Stimulated activated CD8-positive, alpha-beta memory T cell treated with anti-CD3 and anti-CD28 coated beads, Interleukin-15, amount 100 ng/mL, for 48 hours (primary cell): ENCODE measurements at places on chromosomes 12 and 14.

GRCh38 chr12:70094467-70094866, 148.8 kb upstream of the CNOT2 start:
- DNase-seq: no peak

DNA sequence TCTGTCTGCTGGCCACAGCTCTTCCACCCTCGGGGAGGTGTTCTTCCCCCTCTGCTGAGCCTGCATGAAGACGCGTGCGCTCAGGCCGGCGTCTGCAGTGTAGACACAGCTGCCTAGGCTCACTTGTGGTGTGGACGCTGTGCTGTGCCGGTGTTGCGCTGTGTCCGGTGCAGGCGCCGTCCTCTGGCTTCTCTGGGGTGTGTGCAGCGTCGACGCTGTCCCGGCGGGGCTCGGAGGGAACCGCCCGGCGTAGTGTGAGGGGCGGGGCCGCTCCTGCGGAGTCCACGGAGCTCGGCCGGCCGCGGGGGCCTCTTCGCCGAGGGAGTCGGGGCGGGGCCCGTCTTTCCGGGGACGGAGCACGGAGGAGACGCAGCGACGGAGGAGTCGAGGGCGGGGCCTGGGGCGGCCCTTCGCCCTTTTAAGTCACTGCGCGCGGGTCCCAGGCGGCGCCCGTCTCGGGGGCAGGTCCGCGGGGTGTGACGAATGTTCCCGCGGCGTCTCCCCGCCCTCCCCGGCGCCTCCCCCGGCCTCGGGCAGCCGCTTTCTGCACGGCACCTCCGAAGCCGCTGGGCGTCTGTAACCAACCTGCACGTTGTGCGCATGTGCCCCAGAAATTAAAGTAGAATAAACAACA, 45.2 kb downstream of the NOC4L start:
- DNase-seq: peak; percentile 91

DNA sequence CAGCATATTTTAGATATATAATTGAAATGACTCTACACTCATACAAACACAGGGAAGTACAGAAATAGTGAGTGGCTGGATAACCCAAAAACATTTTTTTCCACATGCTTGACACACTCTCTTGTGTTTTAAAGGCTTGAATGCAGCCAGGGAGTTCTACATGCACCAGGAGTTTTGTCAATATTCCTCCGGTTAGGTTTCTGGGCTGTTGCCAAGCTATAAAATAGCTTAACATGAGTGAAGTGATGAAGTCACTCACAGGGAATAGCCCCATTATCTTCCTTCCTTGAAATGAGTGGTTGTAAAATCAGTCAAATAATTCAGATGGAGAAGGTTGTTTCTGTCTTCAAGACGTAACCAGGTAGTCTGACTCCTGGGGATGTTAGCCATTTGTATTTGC, 582.7 kb downstream of the SLC6A15 start:
- no peak for DNase-seq

DNA sequence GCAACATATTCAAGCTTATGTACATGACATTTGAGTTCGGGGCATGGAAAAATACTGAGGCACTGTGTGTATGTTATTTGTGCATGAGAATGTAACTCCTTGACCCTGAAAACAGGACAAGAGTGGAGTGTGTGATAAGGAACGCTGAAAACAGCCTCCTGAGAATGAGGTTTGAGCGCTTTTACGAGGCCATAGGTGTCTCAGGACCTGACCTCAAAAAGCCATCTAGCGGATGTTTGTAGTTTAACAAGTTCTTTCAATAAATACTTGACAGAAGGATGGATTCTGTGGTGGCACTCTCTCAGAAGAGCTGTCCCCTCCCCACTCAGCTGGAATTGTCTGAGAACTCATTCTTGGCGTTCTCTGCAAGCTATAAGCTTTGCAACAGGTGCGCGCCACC, 350.5 kb upstream of the TMTC1 start:
- DNase-seq: no peak

- DNase-seq: no peak
These were observed 31.0 kb downstream of the MYL2 start for GRCh38 chr12:110889361-110889760.

DNA sequence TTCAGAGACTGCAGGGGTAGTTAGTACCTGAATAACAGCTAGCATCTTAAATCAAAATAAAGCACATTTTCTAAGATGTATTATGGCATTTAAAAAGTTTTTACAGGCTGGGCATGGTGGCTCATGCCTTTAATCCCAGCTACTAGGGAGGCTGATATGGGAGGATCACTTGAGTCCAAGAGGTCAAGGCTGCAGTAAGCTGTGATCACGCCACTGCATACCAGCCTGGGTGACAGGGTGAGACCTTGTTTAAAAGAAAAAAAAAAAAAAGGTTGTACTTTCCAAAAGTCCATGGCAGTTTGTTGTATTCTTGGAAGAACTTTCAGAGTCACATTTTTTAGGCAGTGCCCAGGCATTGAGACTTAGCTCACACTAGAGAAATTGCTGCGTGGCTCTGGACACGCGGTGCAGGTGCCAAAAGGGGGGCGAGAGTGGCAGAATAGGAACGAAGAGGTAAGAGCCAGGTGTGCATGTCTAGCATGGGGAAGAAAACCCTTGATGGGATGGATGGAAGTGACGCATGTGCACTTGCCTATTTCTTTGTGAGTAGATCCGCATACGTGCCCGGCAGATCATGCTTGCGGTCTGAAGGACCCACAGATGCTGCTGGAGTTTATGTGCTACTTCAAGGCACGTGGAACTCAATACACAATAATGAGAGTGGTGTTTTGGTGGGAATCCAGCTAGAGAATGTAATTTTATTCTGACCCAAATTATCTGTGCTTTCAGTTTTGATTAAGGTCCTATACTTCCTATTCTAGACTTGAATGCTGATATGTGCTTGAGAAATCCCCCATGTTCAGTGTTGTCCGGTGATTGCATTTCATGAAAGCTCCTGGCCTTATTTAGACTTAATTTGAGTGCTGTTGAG, 11.9 kb downstream of the ANKRD13A start:
- DNase-seq: no peak

- no peak for DNase-seq
These were observed 9.9 kb downstream of the TUNAR start for GRCh38 chr14:95886366-95887056.

- DNase-seq: no peak
These were observed 164.8 kb downstream of the ATP23 start for GRCh38 chr12:58106195-58106594.

DNA sequence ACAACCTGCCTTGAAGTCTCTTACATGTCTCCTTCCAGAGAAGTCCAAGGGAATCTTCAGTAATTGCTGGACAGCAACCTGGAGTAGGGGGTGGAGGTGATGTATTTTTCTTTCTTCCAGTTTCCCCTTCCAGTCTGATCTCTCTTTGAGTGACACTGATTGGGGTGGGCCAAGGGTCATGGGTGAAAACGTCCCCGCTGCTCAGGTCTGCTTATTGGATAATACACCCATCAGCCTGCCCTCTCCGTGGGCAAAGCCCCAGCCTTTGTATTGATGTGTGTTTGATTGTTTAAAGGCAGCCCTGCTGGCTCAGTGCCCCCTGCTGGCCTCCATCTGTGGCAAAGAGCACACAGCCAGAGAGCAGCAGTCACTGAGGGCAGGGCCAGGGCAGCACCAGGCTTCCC, 35.7 kb upstream of the ATP2A2 start:
- peak; percentile 6 for DNase-seq

DNA sequence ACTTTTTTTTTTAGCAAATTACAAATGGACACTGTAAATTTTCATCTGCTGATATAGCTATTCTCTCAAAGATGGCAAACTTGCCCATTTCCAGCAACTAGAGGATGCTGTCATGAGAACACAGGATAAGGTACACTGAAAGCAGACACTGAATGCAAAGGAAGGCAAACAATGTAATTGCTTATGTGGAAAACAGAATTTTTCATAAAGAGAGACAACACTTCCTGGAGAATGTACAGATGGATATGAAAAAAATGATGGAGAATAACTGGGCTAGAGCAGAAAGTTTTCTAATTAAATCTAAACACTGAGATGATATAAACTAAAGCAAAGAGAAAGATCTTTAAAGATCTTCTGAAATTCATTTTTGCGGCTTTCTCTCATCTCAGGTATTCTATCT, 581 bp downstream of the CD69 start:
- no peak for DNase-seq

DNA sequence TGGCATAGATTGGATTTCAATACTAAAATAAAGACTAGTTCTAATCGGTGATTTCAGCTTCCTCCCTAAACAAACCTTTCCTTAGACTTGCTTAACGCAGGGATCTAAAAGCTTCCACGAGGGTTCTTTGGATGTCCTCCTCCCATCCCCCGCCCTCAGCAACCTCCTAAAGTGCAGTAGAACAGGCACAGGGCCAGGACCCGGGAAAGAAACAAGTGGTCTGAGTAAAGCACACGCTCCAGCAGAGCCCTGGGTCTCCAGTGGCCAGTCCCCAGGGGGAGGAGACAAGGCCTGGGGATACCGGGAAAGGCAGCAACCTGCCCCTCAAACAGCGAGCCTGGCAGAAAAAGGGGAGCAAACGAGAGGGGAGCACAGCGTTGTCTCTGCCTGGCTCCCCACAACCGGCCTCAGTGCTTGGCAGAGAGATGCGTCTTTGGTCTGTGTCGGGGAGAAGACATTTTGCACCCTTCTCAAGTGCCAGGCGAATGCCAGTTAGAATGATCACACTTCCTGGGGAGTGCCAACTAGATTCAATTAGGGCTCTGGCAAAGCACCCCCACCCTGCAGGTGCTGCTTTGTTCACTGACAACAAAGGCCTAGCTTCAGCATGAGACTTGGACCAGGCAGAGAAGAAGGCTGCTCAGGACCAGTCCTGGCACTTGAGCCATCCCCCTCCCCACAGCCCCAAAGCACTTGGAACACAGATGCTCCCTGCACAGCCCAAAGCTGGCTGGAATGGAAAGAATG, 17.1 kb upstream of the SLC6A12 start:
- no peak for DNase-seq

DNA sequence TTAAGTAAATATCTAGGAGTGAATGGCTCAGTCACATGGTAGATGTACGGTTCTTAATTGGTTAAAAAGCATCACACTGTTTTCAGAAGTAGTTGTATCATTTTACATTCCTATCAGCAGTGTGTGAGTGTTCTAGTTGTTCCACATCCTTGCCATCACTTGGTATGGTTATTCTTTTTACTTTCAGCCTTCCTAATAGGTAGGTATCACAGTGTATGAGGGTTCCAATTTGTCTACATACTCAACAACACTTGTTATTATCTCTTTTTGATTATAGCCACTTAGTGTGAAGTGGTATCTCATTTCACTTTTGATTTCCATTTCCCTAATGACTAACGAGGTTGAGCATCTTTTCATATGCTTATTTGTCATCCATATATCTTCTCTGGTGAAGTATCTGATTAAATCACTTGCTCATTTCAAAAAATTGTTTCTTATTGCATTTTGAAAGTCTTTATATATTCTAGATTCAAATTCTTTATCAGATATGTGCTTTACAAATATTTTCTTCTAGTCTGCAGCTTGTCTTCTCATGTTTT, 3.5 kb upstream of the SPRYD3 start:
- no peak for DNase-seq

DNA sequence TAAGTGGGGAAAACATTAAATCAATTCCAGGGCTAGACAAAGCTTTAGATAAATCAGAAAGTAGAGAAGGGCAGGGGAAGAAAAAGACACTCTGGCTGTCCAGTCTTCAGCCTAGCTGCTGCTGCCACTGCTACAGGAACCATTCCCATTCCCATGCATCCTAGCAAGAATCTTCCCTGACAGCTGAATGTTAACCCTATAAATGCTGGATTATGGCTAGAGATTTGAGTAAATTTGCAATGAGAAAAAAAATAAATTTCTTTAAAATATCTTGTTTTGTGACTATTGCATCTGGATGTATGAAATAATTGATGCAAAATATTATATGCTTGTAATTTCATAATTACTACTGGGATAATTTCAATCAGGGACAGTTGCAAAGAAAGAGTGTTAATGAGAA, 15.0 kb upstream of the CDKN3 start:
- no peak for DNase-seq

GRCh38 chr14:64303471-64303917, 9.3 kb upstream of the ESR2 start:
- no peak for DNase-seq

DNA sequence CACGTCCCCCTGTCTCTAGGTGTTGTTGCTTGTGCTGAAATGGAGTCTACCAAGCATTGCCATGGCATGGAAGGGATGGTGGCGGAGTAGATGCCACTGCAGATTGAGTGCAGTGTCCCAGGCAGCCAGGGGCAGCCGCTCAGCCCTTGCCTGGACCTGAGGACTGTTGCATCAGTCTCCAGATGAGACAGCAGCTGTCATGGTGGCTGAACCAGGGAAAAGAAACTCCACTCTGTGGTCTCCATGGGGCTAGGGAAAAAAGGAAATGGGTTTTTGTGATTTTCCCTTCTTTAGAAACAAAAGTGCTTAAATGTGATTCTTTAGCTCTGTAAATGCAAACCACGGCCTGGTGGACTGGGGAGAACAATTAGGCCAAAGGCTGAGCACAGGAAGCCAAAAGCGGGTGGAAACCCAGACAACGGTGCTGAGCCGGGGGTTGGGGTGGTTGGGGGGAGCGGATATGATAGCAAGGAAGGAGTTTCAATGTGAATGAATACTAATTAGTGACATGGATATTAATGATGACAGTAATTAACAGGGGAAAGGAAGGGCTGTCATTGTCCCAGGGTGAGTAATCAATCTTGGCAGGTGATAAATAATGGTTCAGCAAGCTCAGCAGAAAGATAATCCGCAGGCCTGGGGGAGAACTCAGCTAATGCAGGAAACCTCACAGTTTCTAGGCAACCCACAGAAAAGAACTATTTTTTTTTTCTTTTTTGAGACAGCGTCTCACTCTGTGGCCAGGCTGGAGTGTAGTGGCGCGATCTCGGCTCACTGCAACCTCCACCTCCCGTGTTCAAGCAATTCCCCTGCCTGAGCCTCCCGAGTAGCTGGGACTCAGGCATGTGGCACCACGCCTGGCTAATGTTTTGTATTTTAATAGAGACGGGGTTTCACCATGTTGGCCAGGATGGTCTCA, 442.6 kb downstream of the DPF3 start:
- peak; percentile 16 for DNase-seq

DNA sequence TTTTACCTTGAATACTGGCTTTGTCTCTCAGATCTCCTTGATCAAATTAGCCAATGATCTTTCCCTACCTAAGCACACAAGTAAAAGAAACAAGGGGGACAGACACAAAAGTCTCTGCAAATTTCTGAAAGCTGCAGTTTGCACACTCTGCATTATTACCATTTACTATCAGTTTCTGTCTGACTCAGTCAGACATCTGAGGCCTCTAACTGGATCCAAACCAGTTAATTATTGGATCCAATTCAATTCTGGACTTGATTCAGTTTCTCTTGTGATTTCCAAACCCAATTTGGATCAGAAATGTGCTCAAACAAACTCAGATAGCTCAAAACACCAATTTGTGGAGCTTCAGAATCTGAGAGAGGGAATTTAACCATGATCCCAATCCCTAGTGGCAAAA, 16.6 kb downstream of the SSTR1 start:
- no peak for DNase-seq
